Fibroblast of skin of abdomen (primary cell): ENCODE measurements at places on chromosomes 5 and 9.
A peak's percentile ranks its signal among the peaks of the same experiment; 100 is the strongest.

DNA sequence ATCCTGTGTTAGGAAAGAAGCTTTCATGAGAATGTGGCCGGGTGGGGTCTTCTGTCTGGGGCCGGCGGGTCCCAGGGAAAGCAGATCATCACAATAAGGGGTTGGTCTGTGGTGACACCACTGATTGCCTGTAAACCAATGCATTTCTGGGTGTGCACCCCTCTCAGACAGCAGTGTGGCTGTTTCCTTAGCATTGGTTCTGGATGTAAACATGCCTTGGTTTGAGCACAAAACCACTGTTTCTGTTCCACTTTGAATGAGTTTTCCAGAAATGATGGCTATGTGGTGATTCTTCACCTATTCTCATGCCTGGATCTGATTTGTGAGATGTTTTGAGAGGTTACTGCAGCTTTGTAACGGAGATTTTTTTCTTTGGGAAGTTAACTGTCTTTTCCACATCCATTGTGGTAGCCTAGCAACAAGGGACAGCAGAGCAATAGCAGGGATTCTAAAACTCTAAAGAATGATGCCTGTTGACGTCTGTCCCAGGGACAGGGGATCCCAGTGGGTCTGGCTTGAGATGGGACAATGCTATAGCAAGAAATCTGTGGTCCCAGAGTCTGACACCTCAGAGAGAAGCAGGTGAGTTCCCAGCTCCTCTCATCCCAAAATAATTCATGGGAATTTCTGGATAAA is at the start of gene CCDC192:
TSS of gene CCDC192 (plus strand) at position 466 of the 636 bp plus-strand sequence. CDS start at position 521, 55 bp downstream.
- DNase-seq = no peak

- no peak for DNase-seq
These were observed 69.8 kb downstream of the EQTN start for GRCh38 chr9:27227192-27227591.

GRCh38 chr5:756865-757345 is 27.6 kb downstream of the ZDHHC11B start:
- DNase-seq = no peak

GRCh38 chr9:91033797-91034196 is 232.2 kb downstream of the SYK start:
- DNase-seq = no peak

- DNase-seq = peak; percentile 79
These were observed 112.8 kb downstream of the MVB12B start for GRCh38 chr9:126439402-126439765.

GRCh38 chr5:167745868-167746267 is 545.6 kb upstream of the WWC1 start:
- no peak for DNase-seq

DNA sequence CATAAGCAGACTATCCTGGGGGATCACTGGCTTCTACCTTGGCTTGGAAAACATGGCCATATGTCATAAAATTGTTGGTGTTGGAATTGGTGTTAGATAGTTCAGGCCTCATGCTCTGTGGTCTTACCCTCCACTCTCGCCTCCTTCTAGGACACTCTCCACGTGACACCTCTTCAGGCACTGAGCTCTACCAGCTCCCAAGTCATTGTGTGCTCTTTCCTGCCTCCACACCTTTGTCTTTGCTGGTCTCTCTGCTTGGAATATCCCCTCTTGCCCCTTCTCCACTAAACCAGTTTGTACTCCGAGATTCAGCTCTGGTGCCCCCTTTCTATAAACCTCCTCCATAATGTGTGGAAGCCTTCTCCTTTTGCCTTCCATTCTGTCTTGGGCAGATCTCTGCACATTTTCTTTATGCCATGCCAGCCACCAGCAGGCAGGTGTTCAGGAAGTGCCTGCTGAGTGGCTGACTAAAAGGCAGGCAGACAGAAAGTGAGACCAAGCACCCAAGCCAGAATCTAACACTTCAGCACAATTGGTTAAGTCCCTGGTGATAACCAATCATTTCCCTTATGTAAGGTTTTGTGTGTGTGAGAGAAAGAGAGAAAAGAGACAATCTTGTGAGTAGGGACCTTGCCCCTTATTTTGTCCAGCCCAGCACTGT is 37.7 kb downstream of the SAR1B start:
- DNase-seq = no peak

DNA sequence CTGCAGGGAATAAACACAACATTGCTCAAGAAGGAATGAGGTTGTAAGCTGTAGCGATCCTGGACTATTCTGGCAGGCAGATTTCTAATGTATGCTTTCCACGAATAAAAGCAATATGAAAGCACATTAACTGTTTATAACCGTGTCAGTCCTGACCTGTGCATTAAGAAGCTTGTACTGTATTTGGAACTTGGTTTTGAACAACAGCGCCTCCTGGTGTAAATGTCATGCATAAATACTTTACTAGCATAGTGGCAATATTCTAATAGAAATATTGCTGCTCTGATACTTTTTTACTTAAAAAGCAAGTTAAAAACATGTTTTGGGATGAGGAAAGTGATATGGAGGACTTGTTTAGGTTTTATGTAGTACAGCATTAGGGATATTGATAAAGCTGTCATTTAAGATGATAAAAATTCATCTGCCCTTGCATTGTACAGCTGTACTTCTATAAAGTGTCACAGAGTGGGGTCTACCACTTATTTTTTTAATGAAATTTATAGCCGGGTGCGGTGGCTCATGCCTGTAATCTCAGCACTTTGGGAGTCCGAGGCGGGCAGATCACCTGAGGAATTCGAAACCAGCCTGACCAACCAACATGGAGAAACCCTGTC is 70.7 kb upstream of the GNE start:
- peak; percentile 74 for DNase-seq

DNA sequence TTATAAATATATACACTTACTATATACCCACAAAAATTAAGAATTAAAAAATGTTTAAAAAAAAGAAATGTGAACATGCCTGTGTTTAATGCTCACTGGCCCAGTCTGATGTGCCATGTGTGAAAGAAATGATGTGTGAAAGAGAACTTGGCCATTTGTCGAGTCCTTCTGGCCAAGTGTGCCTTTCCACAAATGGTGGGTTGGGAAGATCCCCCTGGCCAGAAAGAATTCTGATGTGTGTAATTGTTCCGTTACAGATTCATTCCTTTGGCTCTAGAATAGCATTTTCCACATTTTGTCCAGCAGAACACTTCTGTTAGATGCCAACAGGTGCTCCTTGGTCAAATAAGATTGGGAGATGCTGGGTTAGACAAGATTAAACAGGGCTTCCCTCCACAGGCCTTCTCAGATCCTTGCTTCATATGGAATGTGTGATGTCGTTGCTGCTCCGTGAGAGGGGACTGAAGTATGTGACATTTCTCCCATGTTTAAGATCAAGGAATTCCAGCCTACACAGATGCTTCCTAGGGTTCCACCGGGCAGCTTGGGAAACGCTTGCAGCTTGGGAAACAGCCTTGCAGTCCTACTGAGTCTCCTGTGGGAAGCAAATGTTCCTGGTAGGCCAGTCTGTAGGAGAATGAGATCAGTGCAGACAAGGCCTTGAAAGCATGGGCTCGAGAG is 32.1 kb downstream of the GDNF start:
- no peak for DNase-seq

DNA sequence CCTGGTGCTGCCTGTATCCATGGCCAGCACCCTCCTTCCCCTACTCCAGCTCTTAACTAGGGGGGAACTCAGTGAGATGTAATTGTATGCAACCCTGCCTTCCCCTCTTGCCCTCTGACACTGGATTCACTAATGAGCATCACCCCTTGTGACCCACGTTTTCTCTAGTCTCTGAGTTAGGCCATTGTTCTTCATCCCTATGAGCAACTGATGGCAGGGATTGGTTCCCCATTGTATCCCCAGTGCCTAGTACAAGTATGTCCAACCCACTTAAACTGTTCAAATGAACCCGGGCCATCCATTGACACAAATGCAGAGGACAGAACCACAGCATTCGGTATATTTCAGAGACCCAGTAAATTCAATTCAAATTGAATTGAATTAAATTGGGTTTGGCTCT is 77.6 kb upstream of the ASTN2 start:
- no peak for DNase-seq
